Activated CD4-positive, alpha-beta T cell treated with anti-CD3 and anti-CD28 coated beads for 1 hour (primary cell): ENCODE measurements at places on chromosomes 1 and 21.
A peak's percentile ranks its signal among the peaks of the same experiment; 100 is the strongest.

DNA sequence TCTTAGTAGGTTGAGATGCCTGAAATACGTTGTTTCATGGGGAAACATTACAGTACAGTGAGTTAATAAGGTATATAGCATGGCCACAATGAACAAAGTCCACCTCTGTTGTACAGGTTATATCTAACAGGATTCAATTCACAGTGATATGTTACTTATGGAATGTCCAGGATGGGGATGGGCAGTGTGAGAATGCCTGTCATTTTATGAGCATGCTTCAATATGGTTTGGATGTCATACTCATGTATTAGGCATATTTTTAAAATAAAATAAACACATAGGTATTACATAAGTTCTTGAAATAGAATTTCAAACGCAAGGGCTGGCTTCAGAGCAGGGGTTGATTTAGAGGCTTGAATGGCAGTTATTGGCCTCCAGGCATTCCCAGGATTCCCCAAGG is 6.1 kb upstream of the PHLDA3 start:
- DNase-seq: no peak

DNA sequence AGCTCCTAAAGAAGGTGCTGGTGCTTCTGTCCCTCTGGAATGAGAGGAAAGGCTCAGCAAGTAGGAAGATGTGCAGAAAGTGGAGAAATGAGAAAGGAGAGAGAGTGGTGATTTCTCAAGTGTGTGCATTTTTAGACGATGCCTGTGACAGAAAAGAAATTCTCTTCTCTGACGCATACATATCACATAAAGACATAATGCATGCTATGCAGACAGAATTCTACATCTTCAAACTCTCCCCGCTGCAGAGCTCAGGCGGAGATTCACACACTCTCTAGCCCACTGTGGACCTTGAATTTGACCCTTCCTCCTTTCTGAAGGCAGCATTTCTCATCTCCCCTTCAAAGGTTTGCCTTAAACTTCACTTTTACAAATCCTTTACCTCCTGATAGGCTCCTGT is 52.0 kb upstream of the CAMK1G start:
- no peak for DNase-seq

DNA sequence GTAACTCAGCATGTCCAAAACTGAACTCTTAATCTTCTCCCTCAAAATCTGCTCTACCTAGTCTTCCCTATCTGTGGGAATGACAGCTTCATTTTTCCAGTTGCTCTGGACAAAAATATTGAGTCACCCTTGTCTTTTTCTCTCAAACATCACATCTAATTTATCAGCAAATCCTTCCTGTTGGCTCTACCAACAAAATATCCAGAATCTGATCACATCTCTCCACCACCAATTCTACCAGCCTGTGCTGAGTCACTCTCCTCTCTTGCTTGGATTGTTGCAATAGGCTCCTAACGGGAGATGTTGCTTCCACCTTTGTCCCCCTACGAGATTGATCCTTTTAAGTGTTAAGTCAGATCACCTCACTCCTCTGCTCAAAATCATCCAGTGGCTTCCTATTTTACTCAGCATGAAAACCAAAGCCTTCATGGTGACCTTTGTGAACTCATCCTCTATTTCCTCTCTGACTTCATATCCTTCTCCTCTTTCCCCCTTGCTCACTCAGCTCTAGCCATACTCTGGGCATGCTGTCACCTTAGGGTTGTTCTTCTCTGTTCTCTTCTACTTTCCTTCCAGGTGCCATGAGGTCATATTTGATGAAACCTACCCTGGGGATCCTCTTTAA is 21.5 kb upstream of the SMYD2 start:
- DNase-seq: no peak

DNA sequence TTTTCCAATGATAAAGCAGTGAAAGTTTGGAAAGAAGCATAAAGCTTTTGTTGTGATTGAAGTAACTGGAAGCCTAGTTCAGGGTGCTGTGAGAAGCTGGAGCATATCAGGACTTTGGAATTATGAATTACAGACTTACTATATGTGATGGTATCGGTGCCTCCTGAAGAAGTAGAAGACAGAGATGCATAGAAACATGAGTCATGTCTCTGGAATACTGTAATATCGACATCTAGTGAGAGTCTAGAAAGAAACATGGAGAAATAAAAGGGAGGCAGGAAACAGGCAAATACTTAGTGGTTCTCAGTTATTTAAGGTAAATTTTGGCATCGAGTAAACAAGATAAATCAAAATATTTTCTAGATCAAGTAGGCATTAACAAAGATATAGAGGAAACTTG is 103.0 kb downstream of the CAMTA1 start:
- DNase-seq: no peak

- DNase-seq: no peak
These were observed 107.7 kb downstream of the KIAA0319L start for GRCh38 chr1:35449334-35450008.

- DNase-seq: no peak
These were observed 178.1 kb downstream of the SLC45A1 start for GRCh38 chr1:8495928-8496401.

- no peak for DNase-seq
These were observed 33.7 kb upstream of the ARF1 start for GRCh38 chr1:228048659-228049298.

DNA sequence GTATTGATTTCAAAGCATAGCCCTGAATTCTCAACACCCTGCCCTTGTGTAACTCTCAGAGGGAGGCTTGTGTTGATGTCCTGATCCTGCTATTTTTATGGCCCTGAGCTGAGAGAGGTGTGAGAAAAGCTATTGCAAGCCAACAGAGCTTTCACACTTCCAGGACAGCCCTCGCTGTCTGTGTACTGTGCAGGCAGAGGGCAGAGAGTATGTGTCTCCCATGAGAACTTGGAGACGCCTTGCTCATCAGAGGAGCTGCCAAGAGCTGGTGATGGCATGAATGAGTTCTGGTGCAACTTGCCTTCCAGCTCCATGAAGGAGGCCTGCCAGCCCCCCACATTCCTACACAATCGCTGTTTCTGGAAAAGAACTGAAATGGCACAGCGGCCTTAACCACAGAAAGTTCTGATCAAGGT is 144.1 kb upstream of the AJAP1 start:
- no peak for DNase-seq

DNA sequence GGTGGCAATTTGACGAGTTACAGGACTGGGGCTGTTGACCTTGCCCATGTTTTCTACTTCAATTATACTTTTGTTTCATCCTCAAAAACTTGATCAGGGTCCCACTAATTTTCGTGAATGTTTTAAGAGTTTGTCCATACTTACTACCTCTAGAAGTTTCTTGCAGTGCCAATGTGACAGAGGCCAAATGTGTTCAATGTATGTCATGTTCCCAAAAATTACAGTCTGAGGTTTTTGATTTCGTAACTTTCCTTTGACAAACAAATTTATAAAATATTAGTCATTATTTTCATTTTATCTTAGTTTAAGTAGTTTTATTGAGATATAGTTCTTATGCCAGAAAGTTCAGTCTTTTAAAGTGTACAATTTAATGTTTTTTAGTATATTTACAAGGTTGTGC is 15.3 kb downstream of the VPS13D start:
- DNase-seq: no peak

DNA sequence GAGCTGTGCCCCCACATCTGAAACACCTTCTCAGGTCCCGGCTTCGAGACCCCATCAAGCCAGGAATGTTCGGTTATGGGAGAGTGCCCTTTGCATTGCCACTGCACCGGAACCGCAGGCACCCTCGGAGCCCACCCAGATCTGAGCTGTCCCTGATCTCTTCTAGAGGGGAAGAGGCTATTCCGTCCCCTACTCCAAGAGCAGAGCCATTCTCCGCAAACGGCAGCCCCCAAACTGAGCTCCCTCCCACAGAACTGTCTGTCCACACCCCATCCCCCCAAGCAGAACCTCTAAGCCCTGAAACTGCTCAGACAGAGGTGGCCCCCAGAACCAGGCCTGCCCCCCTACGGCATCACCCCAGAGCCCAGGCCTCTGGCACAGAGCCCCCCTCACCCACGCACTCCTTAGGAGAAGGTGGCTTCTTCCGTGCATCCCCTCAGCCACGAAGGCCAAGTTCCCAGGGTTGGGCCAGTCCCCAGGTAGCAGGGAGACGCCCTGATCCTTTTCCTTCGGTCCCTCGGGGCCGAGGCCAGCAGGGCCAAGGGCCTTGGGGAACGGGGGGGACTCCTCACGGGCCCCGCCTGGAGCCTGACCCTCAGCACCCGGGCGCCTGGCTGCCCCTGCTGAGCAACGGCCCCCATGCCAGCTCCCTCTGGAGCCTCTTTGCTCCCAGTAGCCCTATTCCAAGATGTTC is 4.3 kb downstream of the ADAMTSL4 start:
- DNase-seq: no peak

GRCh38 chr1:201068976-201069375 is 43.2 kb downstream of the CACNA1S start:
- DNase-seq: no peak

DNA sequence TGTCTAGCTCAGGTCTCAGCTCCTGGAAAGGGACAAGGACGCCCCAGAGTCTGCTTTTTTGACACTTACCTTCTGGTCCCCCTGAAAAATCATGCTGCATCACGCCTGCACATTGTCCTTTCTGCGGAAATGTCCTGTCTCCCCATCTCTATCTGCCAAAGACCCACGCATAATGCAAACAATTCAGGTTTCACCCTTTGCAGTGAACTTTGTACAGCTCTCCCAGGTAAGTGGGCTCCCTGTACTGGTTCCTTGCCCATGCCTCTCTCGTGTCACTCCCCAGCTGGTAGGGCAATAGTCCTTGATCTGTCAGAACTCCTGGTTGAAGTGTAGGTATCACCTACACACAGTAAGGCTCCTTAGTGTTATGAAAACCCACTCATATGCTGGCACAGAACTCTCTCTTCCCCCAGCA is 102.9 kb upstream of the IRF2BP2 start:
- DNase-seq: no peak

DNA sequence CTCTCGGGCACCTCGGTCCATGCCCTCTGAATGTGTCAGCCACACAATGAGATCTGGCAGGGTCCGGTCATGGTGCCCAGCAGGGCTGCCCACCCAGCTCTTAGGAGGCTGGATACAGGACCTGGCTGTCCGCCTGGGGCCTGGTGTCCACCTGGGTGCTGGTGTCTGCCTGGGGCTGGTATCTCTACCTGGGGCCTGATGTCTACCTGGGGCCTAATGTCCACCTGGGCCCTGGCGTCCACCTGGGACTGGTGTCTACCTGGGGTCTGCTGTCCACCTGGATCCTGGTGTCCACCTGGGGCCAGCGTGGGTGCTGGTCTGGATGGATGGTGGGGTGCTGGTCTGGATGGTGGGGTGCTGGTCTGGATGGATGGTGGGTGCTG is 45.1 kb upstream of the ACTRT2 start:
- no peak for DNase-seq

- no peak for DNase-seq
These were observed 14.1 kb downstream of the SELP start for GRCh38 chr1:169615803-169616202.

GRCh38 chr1:67687649-67688048 is 2.6 kb downstream of the GADD45A start:
- no peak for DNase-seq

DNA sequence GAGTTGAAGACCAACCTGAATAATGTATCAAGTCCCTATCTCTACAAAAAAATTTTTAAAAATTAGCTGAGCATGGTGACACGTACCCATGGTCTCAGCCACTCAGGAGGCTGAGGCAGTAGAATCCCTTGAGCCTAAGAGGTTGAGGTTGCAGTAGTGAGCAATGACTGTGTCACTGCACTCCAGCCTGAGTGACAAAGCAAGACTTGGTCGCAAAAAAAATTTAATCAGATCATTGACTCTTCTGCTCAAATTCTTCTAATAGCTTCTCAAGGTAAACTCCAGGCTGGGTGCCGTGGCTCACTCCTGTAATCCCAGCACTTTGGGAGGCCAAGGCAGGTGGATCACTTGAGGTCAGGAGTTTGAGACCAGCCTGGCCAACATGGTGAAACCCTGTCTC is 85.9 kb upstream of the PUM1 start:
- DNase-seq: no peak

- DNase-seq: peak; percentile 15
These were observed 18.3 kb upstream of the VAMP3 start for GRCh38 chr1:7752512-7753417.

GRCh38 chr1:169121146-169121923 is 14.8 kb downstream of the ATP1B1 start:
- no peak for DNase-seq

DNA sequence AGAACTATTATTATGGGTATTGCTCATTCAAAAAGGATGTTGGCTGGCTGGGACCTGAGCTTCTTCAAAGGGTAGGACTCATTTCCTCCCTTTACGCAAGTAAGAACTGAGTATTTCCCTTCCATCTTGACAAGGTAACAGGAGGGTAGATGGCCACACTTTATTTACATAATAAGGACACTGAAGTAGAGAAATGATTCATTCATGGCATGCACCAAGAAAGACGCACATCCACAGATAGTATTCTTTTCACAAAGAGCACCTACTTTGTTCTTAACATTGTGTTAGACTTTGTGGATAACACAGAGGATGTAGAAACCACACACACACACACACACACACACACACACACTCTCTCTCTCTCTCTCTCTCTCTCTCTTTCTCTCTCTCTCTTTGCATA is 82.9 kb downstream of the FAM78B start:
- no peak for DNase-seq

GRCh38 chr1:226987623-226988333 is 47.7 kb downstream of the COQ8A start:
- no peak for DNase-seq

- no peak for DNase-seq
These were observed 85.6 kb upstream of the WNT4 start for GRCh38 chr1:22228505-22228911.

- no peak for DNase-seq
These were observed 264.1 kb upstream of the GREM2 start for GRCh38 chr1:240876071-240876470.

DNA sequence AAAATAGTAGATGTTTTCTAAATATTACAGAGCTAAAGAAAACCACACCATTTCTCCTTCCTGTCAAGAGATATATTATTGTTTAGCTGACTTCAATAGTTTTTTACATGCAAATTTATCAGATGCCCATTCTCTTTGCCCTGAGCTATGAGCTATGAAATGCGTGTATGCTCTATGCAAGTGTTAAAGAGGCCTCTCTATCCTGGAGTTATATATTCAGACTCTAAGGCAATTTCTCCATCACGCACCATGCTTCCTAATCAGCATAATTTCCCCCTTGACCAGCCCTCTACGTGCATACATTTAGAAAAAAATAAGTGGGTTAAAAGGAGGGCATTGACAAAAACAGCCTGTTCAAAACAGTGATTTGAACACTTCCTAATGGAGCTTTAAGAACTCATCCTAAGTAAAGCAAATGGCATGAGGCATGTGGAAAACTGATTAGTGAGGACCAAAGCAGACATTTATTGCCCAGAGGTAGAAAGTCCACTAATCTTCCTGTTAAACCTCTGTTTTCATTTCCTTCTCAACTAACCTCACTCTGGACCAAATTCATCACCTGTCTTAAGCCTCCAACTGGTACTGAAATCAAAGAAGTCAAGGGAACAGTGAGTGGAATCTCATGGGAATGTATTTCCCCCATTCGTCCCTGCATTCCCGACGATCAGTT is 565.8 kb upstream of the PKN2 start:
- DNase-seq: no peak

GRCh38 chr1:33346927-33347649 is 26.2 kb upstream of the A3GALT2 start:
- no peak for DNase-seq
